Erythroblast (primary cell): ENCODE measurements at places on chromosomes 3 and 15.

GRCh38 chr3:33458446-33458845 is 18.2 kb upstream of the UBP1 start:
- peak; percentile 27 for DNase-seq

DNA sequence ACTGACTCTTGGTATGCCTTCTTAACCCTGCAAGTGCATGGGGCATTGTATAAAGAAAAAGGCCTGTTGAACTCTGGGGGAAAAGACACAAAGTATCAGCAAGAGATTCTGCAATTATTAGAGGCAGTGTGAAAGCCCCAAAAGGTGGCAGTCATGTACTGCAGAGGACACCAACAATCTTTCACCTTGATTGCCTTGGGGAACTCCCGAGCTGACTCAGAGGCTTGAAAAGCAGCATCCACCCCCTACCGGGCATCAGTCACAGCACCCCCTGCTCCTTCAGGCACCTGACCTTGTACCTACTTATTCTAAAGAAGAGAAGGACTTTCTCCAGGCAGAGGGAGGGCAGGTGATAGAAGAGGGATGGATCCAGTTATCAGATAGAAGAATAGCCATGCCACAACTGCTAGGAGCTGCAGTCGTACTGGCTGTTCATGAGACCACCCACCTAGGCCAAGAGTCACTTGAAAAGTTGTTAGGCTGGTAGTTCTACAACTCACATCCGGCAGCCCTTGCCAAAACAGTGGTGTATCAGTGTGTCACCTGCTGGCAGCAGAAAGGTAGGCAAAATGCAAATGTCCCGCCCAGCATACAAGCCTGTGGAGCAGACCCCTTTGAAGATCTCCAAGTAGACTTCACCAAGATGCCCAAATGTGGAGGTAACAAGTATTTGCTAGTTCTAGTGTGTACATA is 241.6 kb upstream of the CNTN6 start:
- no peak for DNase-seq

DNA sequence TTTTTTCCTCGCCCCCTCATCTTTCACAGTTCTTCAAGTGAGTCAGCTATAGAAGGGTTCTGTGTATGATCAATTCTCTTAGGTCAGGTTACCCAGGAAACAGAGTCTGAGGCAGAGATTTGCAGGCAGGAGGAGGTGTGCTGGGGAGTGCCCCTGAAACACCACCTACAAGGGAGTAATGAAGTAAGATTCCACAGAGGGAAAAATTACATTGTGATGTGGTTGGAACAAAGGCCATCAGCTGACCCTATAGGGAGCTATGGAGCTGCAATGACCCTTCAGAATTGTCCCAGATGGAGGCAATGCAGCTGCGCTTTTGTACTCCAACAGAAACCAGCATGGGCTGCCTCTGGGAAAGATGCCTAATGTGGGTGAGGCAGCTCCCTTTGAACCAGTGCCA is 142.2 kb upstream of the CNTN3 start:
- DNase-seq, result no peak

- DNase-seq, result no peak
Observed at GRCh38 chr3:98782824-98783500, 19.8 kb downstream of the ST3GAL6 start.

DNA sequence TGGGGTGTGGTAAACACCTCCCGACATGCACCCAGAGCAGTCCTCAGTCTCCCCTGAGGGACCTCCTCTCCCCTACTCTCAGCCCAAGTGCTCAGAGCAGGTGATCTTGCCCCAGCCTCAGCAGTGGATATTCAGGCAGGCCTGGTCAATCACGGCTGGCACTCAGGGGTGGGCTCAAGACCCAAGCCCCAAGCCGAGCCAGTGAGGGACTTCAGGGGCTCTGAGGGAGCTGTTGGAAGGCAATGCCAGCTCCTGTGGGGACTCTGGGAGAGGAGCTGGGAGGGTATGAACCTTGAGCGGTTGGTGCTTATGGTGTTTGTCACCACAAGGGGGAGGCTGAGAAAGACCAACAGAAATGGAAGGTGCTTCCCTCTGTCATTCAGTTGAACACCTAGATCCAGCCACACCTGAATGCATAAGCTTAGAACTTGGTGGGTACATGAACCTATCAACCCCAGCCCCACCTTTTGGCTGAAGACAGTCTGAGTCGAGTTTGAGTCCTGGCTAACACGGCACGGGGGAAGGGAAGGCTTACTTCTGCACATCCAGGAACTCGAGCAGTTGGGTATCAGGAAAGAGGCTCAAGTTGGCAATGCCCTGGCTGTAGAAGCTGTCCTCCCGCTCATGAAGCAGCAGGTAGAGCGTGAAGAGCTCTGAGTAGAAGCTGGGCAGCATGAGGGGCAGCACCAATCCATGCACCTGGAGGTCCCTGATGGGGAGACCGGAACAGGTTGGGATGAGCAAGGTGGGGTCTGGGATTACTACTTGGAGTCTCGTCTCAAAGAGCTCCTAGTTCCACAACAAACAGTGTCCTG is 19.2 kb downstream of the ALS2CL start:
- DNase-seq, result no peak

DNA sequence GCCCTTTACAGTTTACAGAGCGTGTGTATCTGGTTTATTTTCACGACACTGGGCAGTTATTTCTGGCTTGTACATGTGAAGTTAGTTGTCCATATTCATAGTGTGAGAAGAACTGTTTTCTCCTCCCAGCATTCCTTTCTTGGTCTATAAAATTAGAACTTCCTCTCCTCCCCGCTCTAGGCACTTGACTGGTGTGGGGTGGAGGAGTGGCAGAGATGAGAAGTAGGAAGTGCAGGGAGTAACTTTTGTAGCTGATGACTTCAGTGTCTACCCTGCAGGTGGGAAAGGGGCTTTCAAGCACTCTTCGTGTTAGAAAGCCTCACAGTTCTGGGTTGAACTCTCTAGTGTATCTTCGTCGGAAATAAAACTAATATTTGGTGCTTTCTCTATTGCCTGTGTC is 13.4 kb downstream of the APOD start:
- no peak for DNase-seq

GRCh38 chr15:75606711-75607699 is 18.5 kb downstream of the SNUPN start:
- peak; percentile 90 for DNase-seq

DNA sequence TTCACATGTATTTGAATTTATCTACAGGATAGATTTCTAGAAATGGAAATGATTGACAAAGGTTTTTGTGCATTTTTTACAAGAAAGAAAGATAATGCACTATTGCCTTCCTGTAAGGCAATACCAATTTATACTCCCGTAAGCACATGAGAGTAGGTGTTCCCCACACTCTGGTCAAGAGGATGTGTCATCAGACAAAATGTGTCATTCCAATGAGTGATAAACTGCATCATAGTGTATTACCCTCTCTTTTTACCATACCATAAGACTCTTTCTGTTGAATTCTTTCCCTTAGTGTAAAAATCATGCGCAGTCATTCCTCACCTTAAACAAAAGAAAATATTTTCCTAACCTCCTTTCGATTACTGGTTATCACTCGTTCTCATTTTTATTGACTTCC is 251.0 kb downstream of the ROBO1 start:
- no peak for DNase-seq
